ENCODE measurements at places on chromosomes 3 and 15.

DNA sequence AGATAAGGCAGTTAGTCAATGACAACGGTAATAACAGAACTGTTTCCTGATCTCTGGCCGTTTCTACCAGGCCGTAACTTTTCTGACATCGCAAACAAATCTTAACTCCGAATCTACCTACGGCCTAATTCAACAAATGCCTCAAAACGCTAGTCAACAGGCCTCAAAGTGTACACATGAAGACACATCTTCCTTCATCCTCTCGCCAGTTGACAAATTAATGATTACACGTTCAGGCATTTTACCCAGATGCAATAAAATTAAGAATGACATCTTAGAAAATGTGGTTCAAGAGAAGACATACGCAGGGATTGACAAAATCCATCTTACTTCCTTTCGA, 1.5 kb downstream of the SFMBT1 start:
- no peak for DNase-seq

GRCh38 chr3:102177075-102177755, 257.6 kb upstream of the ZPLD1 start:
- DNase-seq, result no peak

- no peak for DNase-seq
Observed at GRCh38 chr3:136366289-136366688, 116.1 kb downstream of the PCCB start.

- peak; percentile 7 for DNase-seq
Observed at GRCh38 chr3:49244581-49245205, 32.3 kb downstream of the C3orf62 start.

DNA sequence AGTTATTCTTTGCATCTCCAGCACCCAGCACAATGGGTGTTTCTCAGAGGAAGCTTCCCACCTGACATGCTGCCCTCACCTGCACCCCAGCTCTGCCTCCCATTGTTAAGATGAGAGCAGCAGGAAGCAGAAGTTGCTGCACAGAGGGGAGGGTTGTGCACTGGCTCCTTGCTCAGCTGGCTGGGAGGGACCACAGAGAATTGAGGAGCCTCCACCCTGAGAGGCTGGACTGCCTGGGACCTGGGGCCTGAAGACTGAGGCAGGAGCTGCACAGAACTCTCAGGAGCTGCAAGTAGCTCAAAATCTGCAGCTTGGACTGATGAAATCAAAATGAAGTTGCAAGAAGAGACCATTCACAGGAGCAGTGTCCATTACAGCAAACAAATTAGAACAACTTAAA, 222.3 kb upstream of the LINGO1 start:
- no peak for DNase-seq

- peak; percentile 90 for DNase-seq
Observed at GRCh38 chr3:151227807-151228665, 25.0 kb upstream of the GPR171 start.

- DNase-seq, result no peak
Observed at GRCh38 chr3:169658311-169658931, 5.1 kb downstream of the MECOM start.

DNA sequence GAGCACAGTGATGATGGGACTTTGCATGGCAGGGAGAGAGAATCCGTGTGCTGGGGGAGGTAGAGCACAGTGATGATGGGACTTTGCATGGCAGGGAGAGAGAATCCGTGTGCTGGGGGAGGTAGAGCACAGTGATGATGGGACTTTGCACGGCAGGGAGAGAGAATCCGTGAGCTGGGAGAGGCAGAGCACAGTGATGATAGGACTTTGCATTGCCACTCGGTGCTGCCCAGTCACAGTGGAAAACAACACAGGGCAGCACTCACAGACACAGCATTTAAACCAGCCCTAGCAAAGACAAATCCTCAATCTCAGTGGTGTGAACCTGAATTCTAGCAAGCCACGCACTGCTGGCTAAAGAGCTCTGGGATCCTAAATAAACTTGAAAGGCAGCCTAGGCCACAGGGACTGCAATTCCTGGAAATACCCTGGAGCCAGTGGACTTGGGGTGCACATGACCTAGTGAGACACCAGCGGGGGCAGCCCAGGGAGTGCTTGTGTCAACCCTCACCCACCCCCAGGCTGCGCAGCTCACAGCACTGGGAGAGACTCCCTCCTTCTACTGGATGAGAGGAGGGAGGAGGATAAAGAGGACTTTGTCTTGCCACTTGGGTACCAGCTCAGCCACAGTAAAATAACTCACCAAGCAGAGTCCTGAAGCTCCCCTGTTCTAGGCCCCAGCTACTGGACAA, 23.4 kb upstream of the TNK2 start:
- no peak for DNase-seq

DNA sequence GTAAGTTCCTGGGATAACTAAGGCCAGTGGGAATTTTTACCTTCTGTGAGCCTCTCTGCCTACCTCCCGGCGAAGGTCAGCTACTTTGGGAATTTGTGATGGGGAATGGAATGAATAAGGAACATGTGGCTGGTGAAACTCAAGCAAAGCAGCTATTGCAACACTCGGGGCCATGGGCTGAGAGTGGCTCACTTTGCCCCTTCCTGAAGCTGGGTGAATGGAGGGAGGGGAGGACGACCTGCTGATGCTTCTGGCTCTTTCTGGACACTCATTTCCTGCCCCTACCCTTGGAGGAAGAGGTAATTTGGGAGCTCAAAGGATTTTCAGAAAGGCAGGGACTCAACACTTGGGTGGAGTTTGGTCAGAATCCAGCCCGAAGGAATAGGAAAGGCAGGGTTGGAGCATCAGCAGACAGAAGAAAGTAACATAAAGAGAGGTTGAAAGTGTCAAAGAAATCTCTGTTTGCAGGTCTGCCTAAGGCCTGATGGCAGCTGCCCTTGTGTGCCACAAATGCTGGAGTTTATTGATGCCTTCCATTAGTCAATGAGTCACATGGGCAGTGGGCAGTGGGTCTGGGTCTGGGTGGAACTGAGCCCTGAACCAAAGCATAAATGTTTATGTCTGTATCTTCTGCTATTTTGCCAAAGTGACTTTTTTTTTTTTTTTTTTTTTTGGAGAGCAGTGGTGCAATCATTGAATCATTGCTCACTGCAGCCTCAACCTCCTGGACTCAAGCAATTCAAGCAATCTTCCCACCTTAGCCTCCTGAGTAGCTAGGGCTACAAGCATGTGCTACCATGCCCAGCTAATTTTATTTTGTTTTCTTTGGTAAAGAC, 12.4 kb downstream of the LAMP3 start:
- DNase-seq, result no peak

DNA sequence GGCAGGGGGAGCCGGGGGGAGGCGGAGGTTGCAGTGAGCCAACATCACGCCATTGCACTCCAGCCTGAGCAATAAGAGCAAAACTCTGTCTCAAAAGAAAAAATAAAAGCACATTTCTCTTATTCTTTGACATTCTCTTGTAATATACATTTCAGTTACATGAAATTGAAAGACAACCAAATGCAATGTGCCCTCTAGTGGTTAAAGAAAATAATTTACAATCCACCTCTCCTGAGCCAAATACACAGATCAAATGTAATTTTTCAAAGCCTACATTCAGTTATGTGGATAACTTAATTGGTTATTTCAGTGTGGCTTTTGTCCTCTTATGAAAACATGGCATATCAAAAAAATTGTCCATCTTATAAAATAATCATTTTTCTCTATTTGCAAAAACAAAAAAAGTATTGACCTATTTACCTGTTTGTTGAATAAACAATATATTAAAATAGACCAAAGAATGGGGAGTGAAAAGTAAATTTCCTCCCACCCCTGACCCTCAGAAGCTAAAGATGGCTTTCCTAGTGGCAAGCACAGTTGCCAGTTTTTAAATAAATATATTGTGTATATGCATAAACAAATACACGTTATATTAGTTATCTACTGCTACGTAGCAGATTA, 14.2 kb upstream of the U2SURP start:
- DNase-seq, result no peak

DNA sequence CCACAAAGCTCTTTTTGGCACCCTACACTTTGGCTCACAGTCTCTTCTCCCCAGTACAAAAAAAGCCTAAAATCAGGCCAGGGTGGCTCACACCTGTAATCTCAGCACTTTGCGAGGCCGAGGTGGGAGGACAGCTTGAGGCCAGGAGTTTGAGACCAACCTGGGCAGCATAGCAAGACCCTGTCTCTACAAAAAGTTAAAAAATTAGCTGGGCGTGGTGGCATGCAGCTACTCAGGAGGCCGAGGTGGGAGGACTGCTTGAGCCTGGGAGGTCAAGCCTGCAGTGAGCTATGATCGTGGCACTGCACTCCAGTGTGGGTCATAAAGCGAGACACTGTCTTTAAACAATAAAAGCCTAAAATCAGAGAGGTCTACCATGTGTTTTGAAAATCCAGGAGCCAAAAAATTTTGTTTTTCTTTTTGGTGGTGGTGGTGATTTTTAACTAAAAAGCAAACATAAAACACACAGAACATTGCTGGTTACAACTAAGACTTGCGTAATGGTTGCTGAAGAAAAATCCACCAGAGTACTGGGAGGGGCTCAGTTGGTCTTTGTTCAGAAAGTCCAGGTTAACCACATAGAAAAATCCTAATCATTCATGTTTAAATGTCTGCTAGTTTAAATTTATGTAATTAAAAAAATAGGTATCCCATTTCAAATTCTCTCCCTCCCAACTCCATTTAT, 1.6 kb upstream of the MAN2C1 start:
- no peak for DNase-seq

Measured in activated naive CD4-positive, alpha-beta T cell treated with anti-CD3 and anti-CD28 coated beads for 36 hours (primary cell).